NCI-H748 treated with DMSO at 0.1 percent for 48 hours (cell line): ENCODE measurements at places on chromosomes 4 and X.

DNA sequence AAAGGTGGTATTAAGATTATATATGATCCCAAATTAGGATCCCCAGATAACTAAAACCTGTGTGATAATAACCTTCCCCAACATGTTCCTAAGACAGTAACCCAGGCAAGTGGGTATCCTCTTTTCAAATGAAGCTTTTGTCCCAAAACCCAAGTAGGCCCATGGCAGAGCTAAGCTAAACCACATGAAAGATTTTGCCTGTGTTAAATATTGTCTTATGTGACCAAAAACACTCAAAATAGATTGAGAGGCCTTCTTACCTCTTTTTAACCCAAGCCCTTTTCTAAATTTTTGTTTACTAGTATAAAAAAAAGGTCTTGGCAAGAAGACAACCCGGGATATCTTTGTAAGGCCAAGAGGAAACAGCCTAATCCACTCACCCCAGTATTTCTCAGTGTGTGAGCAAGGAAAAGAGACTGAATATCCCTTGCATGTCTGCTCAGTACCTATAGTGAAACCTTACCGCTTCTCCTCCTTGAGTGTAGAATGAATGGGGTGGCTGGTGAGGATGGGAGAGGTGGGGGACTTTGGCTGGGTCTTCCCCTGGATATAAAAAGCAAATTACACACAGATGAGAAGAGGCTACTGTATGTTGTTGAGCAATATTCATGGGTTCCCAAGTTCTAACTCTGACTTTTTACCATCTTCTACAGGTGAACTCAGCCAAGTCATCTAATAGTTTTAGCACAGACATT lies 188.8 kb upstream of the BMP3 start:
- no peak for DNase-seq

- no peak for DNase-seq
Observed at GRCh38 chr4:12186526-12186925, 757.8 kb upstream of the HS3ST1 start.

GRCh38 chrX:63657821-63658220 lies 127.2 kb downstream of the ARHGEF9 start:
- no peak for DNase-seq

GRCh38 chr4:79227860-79228259 lies 98.0 kb downstream of the NAA11 start:
- no peak for DNase-seq

DNA sequence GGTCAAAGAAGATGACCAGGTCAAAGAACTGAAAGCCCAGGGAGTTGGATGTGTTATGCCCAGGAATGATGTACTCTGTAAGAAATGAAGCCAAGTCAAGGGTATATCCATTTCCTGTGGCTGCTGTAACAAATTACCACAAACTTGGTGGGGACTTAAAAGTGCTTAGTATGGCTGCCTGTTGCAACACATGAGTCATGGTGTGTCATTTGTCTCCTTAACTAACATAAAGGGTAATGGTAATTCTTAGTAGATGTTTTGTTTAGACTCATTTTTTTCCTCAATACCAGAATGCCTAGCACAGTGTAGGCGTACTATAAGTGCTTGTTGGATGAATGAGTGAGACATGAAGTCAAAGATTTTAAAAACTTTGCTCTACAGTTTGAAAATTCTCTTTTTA lies 45.7 kb downstream of the SYTL5 start:
- no peak for DNase-seq

DNA sequence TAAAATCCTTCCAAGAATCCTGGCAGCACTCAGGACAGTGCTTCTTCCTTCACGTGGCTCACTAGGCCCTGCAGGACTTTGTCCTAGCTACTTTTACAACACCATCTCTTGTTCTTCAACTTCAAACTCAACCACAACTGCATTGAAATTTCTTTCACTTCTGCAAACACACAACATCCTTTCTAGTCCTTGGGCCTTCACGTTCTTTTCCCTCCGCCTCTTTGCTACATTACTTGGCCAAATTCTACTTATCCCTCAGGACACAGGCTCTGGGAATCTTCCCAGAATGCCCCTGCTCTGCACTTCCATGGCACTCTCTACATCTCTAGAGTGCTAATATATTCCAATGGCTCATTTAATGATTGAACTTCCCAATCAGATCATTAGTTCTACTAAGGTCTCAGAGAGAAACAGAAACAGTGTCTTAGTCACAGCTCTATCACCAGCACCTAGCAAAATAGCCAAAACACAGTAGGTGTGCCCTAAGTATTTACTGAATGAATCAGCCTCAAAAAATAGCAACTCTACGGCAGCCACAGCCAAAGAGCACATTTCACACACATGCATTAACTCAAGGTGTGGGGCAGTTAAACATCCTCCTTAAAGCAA lies 73.3 kb downstream of the MANBA start:
- DNase-seq, result no peak

DNA sequence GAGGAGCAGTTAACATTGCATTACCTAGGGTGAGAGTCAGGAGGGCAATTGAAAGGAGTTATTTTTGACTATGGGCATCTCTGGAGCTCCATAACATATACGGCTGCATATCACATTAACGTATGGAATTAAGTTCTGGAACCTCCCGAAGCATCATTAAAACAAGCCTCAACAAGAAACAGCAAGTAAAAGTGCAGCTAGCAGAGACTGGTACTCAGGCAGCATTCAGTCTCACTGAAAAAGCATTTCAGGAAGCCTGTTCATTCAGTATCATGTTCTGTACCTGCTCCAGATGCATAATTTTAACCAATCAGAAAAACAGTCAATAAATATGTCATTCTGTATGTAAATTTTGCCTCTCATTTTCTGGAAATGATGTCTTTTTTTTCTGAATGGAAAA lies 299.6 kb downstream of the EPHA5 start:
- DNase-seq, result no peak

GRCh38 chr4:85218756-85219155 lies 252.3 kb upstream of the WDFY3 start:
- no peak for DNase-seq

DNA sequence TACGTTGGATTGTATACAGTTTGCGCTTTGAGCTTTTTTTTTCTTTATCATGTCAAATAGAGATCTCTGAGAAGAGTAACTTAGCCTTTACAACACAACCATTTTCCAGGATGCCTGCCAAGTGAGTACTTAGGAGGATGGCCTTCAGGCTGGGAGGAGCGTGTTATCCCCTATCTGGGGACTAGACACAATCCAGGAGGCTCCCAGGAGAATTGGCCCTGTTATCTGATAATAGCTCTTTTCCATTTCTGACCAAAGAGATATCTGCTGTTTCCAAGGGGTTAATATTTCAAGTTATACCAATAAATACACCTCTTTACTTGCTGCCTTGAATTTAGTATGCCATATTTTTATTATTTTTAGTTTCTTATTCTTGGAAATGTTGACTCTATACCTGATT lies 169.5 kb upstream of the SMARCAD1 start:
- DNase-seq, result no peak

GRCh38 chr4:73763877-73764276 lies 23.5 kb downstream of the CXCL8 start:
- DNase-seq, result no peak

DNA sequence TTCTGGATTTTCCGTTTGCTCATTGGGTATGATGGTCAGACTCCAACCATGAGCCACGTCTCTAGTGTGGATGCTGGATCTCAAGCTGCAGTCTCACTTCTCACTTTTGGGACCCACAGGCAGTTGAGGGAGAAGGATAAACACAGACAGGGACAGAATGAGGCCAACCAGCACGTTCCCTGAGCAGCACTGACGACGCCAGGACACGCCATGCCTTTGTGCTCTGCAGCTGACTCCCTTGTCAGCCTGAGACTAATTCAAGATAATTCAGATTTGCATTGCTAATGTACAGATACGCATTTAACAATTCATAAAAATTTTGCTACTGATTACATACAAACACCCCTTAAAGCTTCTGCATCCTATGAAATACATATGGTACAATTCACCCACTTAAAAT lies 106.5 kb downstream of the FAM193A start:
- no peak for DNase-seq

DNA sequence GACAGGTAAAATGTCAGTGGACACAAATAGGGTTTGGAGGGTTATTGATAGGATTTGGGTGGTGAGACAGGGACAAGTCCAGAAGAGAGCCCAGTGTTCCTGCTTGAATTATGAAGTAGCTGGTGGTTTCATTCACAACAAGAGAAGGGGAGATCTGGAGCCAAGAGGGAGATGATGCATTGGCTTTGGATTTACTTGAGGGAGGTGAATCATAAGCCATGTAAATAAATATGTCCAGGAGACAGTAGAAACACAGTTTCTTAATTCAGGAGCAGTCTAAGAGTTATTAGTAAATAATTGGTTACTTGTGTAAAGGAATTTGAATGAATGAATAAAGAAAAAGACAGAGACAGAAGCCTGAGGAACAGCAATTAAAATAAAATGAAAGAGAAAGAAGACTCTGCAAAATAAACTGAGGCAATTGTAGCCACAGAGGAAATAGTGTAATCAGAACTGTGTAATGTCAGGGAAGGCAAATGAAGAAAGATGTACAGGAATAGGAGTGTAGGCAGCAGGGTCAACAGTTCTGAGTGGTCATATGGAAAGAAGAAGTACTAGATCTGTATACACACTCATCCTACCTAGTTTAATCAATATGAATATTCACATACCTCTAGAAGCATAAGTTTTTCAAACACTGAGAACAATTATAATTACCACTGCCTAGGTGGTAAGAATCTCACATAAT lies 50.2 kb upstream of the CXCL8 start:
- no peak for DNase-seq

DNA sequence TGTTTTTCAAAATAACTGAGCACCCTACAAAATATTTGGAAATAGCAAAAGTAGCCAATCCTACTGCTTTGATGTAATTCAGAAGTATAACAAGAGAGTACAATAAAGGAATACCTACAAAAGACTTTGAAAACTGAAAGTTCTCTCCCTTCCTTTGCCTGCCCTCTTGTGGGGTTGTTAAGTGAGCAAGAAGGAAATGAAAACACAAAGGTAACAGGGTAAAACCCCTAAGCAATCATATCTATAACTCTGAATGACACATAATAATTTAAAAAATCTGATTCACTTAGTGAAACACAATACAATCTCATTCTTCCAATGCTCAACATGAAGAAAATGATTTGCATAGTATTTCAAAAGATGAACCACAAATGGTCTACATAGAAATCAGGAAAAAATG lies 98.2 kb downstream of the FRYL start:
- DNase-seq, result no peak

DNA sequence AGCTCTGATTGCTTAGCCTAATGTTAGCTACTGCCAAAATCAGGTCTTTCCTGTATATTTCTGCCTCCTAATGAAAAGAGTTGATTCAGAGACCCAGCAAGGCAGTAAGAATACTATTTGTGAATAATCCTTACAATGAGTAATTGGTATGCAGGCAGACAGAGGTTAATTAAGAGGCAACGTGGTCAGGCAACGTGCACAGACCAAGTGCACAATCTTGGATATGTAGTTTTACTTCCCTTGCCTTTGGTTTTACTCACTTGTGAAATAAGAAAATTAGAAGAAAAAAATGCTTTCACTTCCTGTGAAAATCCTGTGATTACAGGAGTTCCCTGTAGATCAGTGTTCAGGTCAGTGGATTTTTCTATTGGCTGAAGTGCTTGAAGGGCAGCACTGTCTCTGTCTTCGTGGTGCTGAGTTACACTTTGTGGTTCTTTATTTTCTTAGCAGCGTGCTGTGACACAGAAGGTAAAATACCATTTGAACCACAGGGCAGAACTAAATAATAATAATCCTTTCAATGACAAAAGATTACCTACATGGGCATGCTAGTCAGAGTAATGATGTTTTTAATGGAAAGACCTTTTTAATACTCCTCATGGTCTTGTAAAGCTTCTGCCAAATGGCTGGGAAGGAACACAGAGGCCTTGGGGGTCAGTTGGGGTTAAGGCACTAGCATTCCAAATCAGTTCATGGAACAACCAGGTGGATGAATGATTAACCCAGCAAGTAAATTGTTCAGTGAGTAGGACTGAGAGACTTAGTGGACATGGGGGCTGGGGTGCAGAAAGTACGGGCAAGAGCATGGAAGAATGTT lies 430.9 kb downstream of the MAPK10 start:
- DNase-seq, result no peak

- no peak for DNase-seq
Observed at GRCh38 chrX:154732421-154733065, 18.3 kb downstream of the GAB3 start.

DNA sequence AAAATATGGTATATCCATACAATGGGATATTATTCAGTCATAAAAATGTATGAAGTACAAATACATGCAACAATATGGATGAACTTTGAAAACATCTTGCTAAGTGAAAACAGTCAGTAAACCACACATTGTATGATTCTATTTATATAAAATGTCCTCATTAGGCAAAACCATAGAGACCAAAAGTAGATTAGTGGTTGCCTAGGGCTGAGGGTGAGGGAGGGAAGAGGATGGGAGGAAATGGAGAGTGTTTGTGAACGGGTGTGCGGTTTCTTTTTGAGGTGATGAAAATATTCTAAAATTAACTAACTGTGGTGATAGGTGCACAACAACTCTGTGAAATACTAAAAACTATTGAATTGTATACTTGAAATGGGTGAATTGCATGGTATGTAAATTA lies 29.6 kb downstream of the TEX11 start:
- DNase-seq, result no peak

DNA sequence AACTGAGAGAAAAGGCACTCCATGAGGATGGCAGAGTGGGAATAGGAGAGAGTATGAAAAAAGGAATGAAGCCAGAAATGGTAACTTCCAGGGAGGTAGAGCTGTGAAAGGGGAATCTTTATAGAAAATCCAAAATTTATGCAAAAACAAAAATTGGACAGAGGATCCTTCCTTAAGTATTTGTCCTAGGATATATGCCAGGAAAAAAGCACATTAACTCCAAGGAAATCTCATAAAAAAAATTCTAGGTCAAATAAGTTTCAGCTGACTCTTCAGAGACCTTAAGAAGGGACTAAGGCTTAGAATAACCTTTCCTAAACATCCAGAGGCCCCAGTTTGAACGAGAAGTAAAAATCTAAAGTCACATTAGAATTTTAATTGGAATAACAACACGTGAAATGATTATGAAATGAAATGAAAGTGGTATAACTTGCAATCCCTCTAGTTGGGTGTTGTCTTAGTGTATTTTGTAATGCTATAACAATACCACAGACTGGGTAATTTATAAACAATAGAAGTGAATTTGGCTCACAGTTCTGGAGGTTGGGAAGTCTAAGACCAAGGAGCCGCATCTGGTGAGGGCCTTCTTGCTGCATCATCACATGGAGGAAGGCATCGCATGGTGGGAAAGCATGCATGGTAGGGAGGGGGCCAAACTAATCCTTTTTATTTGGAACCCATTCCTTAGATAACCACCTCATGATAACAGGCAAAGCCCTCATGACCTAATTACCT lies 145.4 kb upstream of the RXFP1 start:
- DNase-seq, result no peak

DNA sequence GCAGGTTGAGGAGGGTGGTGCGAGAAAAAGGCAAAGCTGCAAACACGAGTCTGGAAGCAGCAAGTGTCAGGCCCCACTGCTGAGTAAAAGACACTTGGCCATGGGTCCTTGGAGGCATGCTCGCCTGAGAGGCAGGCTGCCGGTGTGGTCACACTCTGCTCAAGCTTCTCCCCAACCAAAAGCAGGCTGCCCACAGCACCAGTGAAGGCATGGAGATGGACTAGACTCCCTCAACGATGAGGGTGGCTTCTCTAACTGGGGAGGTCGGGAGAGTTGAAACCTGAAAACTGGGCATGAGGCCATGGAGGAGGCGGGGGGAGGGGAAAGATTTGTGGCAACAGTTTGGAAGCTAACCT lies 86.5 kb downstream of the ATG4A start:
- DNase-seq, result no peak

- DNase-seq, result no peak
Observed at GRCh38 chr4:175716961-175717360, 95.1 kb downstream of the GPM6A start.

- no peak for DNase-seq
Observed at GRCh38 chr4:56723659-56724230, 42.6 kb upstream of the HOPX start.
